HS-5 (cell line): ENCODE measurements at places on chromosomes 7 and 10.
A peak's percentile ranks its signal among the peaks of the same experiment; 100 is the strongest.

DNA sequence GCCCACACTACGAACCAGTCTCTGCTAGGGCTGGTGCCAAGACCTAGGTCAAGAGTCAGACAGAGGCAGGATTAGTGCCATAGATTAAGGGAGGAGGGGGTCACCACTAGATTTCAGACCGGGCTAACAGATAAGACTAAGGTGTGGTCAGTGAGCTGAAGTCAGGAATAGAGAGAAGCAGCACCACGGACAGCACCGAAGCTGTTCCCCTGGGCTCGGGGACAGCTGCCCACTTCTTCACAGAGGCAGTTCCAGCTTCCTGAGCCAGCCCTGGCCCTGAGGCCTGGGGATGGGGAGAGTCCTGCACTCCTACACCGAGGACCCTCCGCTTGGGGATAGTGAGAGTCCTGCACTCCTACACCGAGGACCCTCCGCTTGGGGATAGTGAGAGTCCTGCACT lies 11.2 kb upstream of the JAKMIP3 start:
- no peak for DNase-seq

GRCh38 chr7:8365499-8366110 lies 67.8 kb upstream of the NXPH1 start:
- DNase-seq: no peak

GRCh38 chr7:116526897-116527296 lies 2.1 kb downstream of the CAV1 start:
- DNase-seq: no peak

- DNase-seq: no peak
Measured at GRCh38 chr10:66717231-66717981, 208.4 kb upstream of the LRRTM3 start.

- no peak for DNase-seq
Measured at GRCh38 chr7:66315192-66315591, 110.1 kb downstream of the TPST1 start.

- DNase-seq: no peak
Measured at GRCh38 chr7:47954231-47954911, 6.1 kb upstream of the PKD1L1 start.

GRCh38 chr7:55533729-55534080 lies 38.6 kb downstream of the VOPP1 start:
- no peak for DNase-seq

GRCh38 chr7:102125127-102125596 lies 161.5 kb upstream of the SH2B2 start:
- peak; percentile 53 for DNase-seq

DNA sequence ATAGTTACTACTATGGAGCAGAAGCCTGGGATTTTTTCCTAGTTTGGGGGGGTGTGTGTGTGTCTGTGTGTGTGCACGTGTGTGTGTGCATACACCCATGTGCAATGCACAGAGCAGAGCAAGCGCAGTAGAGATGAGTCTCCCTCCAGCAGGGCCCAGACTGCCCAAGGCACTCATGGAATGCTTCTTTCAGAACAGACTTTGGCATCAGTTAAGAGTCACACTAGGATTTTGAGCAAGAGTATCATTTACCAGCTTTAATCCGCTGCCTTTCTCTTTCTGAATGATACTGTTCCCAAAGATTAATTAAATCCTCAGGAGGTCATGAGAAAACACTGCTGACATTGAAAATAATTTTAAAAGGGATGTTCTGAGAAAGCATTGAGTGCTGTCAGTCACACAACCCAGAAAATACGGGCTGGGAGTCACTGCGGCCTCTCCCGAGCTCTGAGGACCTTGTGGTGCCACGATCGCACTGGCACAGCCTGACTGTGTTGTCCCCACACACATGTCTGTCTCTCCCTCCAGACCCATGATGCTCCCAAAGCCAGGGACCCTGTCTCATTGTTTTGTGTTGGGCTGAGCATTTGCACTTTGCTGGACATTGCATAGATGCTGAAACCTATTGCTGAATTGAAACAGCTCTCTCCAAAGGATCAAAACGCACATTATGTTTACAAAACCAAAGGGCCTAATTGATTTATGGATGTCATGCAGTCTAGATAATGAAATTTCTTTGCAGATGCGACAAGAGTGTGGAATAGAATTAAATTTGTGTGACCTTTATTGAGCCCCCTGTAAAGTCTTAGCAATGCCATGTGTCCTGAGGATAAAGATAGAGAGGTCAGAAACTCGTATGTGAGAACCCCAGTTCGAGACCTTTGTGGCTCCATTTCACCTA lies 54.7 kb upstream of the FIGNL1 start:
- DNase-seq: no peak

DNA sequence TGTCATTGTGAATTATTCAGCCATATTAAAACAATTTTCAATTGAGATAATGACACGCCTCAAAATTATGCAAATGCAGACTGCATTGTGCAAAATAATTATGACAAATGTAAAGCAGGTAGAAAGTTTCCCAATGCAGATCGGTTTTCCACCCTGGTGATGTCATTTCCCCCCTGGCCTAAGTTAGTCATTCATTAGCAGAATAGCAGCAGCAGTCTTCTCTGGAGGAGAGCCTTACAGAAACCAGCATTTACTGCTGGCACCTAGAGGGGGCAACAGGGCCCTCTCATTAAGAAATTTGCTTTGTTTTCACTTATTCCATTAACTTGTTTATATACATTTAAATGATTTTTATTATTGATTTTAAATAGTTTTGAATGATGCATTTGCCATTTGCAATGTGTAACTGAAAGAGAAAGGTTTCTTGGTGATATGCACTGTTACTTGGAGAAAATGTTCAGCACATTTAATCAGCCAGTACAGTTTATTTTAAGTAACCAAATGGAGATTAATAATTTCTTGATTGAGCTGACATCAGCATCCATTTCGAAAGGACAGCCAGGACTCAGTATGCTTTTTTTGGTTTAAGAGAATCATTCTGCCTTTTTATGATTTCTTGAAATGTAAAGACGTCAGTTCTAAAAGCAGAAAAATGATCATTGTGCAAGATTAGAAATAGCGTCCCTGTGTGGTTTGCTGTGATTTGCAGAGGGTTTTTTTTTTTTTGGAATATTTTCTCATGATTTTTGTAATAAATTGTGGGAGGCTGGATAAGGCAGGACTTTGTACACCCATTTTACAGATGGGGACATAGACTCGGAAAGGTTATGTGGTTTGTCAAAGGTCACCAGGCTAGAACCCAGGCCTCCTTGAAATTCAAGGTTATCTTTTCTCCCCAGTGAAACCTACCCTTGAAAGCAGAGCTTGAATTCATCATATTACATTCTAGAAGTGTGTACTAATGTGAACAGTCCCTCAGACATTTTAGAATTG lies 3.5 kb downstream of the ARID5B start:
- no peak for DNase-seq

DNA sequence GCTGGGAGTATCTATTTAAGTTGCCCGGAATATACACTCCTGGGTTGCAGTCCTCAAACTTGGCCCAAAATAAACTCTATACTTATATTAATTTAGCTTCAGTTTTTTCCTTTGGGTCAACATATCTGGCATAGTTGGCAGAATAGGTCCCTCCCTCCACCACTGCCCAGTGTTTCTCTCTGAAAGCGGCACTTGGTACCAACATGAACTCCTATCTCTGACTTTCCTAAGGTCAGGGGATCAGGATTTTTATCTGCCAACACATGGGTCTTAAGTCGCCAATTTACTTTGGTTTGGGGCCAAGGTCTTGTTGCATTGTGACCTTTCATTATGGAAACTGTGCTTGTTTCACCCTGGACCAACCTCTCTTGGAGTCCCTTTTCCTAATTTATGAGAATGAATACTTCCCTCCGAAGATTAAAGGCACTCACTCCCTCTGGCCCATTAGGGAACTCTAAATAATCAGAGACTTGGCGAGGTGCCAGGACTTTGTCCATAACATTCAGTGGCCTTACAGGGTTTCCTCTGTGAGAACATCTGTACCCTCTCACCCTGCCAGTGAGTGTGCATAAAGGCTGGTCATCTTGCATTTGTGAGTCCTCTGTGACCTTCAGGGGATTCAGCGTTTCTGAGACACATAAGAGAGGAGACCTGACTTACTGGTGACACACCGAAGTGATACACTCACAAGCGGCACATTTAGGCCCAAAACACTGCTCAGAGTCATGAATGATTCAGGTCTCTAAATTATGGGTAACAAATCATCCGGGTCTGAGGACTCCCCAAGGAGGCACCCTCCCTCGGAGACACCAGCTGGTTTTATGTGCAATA lies 19.7 kb upstream of the FKBP9 start:
- DNase-seq: no peak

DNA sequence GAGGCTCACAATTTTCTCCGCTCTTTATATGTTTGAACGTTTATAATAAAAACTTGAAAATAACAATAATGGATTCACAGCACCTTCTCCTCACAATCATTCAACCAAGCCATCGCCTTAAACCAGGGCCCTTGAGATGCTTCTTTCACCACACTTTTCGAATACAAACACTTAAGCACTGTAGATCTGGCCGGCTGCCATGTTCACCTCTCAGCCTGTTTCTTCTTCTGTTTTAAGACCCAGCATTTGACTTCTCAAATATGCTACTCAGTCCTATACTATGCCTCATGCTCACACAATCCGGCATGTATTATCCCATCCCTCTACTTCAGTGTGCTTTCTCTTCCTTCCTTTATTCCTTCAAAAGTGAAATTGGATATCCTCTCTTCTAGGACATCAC lies 280.6 kb downstream of the TFEC start:
- no peak for DNase-seq

- DNase-seq: no peak
Measured at GRCh38 chr7:158074896-158075632, 512.6 kb downstream of the PTPRN2 start.

DNA sequence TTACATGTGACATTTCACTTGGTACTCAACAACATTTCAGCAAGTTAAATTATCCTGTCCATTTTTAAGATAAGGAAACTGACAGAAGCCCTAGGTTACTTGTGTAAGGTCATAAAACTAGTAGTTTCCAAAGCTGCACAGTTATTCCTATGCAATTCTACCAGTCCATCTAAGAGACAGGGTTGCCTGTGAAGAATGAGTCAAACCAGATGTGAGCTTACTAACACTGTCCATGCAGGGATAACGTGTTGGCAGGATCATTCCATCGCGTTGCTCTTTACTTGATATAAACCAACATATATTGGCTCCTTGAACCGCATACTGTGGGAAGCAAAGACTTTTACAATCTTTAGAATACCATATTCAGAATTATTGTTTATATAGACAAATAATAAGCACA lies 280.9 kb upstream of the HGF start:
- DNase-seq: peak; percentile 22
